A549 treated with CpdA at 1 μM for 4 hours (cell line): ENCODE measurements at places on chromosomes 5 and 9. TPM values are rescaled to one million over a fixed set of nuclear protein-coding genes. Genes with fewer than 3 reads are reported as not detected.

CMYA5 gene
- total RNA-seq = 0.10 to 0.24 TPM (median 0.22 TPM) in 5 replicates

CCL21 gene
- total RNA-seq = not detected in 5 replicates

CDO1 gene
- total RNA-seq = 0.05 to 0.09 TPM in 2 of 5 replicates, not detected in the others

CKMT2 gene
- not detected in 5 replicates for total RNA-seq

FGF18 gene
- total RNA-seq = 0.19 to 0.56 TPM (median 0.40 TPM) in 5 replicates

SLC36A2 gene
- total RNA-seq = not detected in 5 replicates

CCDC183 gene
- total RNA-seq = 0.20 to 0.83 TPM (median 0.45 TPM) in 5 replicates

PKD2L2 gene
- total RNA-seq = 0.03 to 0.26 TPM (median 0.05 TPM) in 3 of 5 replicates, not detected in the others

SV2C gene
- not detected in 5 replicates for total RNA-seq

SLC44A1 gene
- total RNA-seq = 20.5 to 29.3 TPM (median 26.7 TPM) in 5 replicates

PCAT7 gene
- 0.71 to 1.1 TPM (median 0.80 TPM) in 5 replicates for total RNA-seq

CYFIP2 gene
- 15.3 to 21.0 TPM (median 20.7 TPM) in 5 replicates for total RNA-seq

LOX gene
- total RNA-seq = 0.71 to 1.6 TPM (median 1.4 TPM) in 5 replicates

SHISAL2B gene
- total RNA-seq = not detected in 5 replicates

GPX8 gene
- 38.0 to 48.1 TPM (median 38.8 TPM) in 5 replicates for total RNA-seq

SLC34A1 gene
- total RNA-seq = not detected in 5 replicates

ROR2 gene
- total RNA-seq = 1.4 to 2.9 TPM (median 1.7 TPM) in 5 replicates

PLAC8L1 gene
- total RNA-seq = 0.27 to 0.41 TPM in 2 of 5 replicates, not detected in the others

NSG2 gene
- total RNA-seq = 0.10 TPM in 1 of 5 replicates, not detected in the others

LCN15 gene
- 0.09 TPM in 1 of 5 replicates, not detected in the others for total RNA-seq
